ENCODE measurements at places on chromosomes 2 and 18.

DNA sequence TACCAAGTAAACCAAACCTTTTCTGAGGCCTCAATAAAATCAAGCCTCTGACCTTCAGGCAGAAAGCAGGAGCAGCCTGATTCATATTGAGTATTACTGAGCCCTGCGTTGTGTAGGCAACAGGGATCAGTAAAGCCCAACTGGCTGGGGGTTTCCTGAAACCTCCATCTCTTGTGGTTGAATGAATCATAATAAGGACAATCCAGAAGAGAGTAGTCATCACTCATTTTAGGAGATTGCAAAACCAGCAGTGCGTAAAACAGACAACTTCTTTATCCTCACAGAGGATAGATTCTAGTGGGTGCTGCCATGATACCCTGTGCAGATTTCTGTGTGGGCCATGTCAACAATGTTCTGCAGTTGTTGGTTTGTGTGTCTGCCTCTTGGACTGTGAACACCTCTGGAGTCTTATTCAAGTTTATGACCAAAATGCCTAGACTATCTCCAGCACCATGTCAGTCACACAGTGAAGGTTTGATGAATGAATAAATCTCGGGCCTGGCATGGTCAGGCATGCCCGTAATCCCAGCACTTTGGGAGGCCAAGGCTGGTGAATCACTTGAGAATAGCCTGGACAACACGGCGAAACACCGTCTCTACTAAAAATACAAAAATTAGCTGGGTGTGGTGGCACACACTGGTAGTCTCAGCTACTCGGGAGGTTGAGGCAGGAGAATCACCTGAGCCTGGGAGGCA lies 51.8 kb upstream of the RAB27B start:
- peaks cover 42% of the 10 kb centered on the region for H3K4me1 ChIP-seq
- H3K4me3 ChIP-seq = peak overlapping the region; percentile 33
- peak; percentile 77 for DNase-seq
- no peaks in the 10 kb centered on the region for H3K36me3 ChIP-seq
- H3K27me3 ChIP-seq = no peaks in the 10 kb centered on the region
- H3K27ac ChIP-seq = peak overlapping the region; percentile 100

DNA sequence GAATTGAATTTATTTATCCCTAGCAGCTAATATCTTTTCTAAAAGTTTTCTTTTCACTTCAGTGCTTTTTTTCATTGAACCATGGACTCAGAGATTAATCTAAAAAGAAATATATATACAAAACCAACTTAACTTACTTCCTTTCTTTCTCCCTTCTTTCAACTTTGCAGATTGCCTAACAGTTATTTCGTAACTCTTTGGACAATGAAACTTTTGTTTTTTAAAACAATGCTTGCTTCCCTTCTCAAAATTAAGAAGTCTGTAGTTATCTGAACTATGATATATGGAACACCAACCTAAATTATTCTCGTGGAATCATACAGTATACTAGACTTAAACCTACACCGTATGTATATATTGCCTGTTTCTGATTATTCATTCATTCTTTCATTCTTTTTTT lies 62.9 kb downstream of the MIB1 start:
- H3K27me3 ChIP-seq = no peaks in the 10 kb centered on the region
- no peak for DNase-seq
- H3K4me3 ChIP-seq = no peak overlapping the region
- no peaks in the 10 kb centered on the region for H3K4me1 ChIP-seq
- peaks cover 4% of the 10 kb centered on the region for H3K36me3 ChIP-seq
- H3K27ac ChIP-seq = no peak overlapping the region

DNA sequence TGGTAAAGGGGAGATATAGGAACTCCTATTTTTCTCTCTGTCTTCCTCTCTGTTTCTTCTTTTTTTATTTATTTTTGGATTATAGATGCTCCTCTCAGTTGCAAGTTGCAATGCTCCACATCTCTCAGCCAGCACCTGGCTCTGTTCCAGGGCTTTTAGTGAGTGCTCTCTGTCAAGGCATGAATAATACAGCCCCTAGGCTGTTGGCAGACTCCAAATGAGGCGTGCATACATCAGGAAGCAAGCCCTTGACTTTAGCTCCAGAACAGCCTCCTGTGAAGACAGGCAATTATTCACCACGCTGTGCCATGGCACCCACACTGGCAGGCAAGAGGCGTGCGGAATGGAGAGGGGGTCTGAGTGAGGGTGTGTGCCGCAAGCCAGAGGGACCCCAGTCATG lies 228.1 kb upstream of the PXDN start:
- peaks cover 2% of the 10 kb centered on the region for H3K4me1 ChIP-seq
- no peak overlapping the region for H3K4me3 ChIP-seq
- DNase-seq = no peak
- no peaks in the 10 kb centered on the region for H3K36me3 ChIP-seq
- no peak overlapping the region for H3K27ac ChIP-seq

DNA sequence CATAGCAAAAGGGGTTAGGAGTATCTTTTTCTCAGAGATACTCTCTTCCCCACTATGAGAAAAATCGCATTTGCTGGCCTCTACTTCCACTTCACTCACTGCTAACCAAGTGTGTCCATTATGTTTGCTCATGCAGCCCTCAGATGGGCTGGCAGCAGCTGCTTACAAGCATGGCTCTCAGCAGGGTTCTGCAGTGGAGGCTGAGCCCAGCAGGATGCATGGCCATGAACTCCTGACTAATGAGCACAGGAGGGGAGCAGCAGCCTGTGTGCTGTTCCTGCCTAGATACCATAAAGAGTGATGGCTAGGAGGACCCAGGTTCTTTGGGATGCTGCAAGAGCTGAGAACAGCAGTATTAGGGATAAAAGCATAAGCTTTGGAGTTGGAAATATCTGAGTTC lies 316.9 kb upstream of the THSD7B start:
- no peaks in the 10 kb centered on the region for H3K27me3 ChIP-seq
- no peaks in the 10 kb centered on the region for H3K4me1 ChIP-seq
- no peak for DNase-seq
- no peaks in the 10 kb centered on the region for H3K36me3 ChIP-seq
- no peak overlapping the region for H3K27ac ChIP-seq

- H3K27me3 ChIP-seq = no peaks in the 10 kb centered on the region
- no peak for DNase-seq
- H3K27ac ChIP-seq = no peak overlapping the region
- no peak overlapping the region for H3K4me3 ChIP-seq
- H3K4me1 ChIP-seq = no peaks in the 10 kb centered on the region
These were observed 1713.5 kb upstream of the SLC39A10 start for GRCh38 chr2:193943406-193943960.

DNA sequence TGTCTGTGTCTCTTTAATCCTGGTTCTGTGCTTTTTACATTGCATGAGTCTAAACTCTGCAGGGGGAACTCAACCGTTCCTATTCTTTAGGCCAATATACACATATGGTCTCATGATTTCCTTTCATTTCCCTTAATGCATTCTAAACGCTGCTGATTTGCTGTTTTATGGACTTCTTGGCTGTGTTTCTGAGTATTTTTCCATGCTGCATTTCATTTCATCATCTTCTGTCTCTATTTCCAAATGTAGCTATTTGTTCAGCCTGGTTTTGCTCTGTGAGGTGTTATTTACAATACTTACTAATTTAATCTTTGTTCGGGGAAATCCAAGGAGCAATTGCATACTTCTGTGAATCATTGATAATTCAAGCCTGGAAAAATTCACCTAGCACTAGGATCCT lies 897.2 kb downstream of the TSN start:
- no peaks in the 10 kb centered on the region for H3K36me3 ChIP-seq
- no peaks in the 10 kb centered on the region for H3K4me1 ChIP-seq
- no peaks in the 10 kb centered on the region for H3K27me3 ChIP-seq

GRCh38 chr2:70111752-70112591 lies 24.7 kb downstream of the PCBP1 start:
- no peaks in the 10 kb centered on the region for H3K27me3 ChIP-seq
- H3K4me3 ChIP-seq = peak overlapping the region; percentile 35
- no peaks in the 10 kb centered on the region for H3K36me3 ChIP-seq

DNA sequence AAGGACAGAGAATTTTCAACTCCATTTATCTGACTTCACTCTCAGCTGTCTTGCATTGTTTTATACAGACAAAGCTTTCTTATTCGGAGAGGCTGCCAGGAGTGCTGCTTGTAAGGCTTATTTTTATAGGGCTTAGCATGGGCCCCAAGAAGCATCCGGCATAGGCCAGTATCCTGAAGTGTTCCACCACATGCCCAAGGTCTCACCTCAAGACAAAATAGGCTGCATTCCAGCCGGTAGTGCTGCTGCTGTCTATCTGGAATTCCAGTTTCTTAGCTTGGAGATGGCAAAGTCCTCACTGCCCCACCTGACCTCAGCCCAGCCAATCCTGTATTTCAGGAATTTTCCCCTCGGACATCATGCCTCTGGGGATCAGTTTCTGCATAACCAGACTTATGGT lies 47.6 kb upstream of the MCFD2 start:
- H3K27ac ChIP-seq = peak overlapping the region; percentile 63
- DNase-seq = no peak
- H3K4me3 ChIP-seq = no peak overlapping the region
- H3K36me3 ChIP-seq = peaks cover 44% of the 10 kb centered on the region

GRCh38 chr2:219552382-219553167 lies 8.7 kb downstream of the TMEM198 start:
- H3K4me3 ChIP-seq = peak overlapping the region; percentile 76
- peaks cover 13% of the 10 kb centered on the region for H3K4me1 ChIP-seq
- H3K36me3 ChIP-seq = no peaks in the 10 kb centered on the region
- H3K27ac ChIP-seq = no peak overlapping the region
